ENCODE measurements at places on chromosomes 4 and X.

DNA sequence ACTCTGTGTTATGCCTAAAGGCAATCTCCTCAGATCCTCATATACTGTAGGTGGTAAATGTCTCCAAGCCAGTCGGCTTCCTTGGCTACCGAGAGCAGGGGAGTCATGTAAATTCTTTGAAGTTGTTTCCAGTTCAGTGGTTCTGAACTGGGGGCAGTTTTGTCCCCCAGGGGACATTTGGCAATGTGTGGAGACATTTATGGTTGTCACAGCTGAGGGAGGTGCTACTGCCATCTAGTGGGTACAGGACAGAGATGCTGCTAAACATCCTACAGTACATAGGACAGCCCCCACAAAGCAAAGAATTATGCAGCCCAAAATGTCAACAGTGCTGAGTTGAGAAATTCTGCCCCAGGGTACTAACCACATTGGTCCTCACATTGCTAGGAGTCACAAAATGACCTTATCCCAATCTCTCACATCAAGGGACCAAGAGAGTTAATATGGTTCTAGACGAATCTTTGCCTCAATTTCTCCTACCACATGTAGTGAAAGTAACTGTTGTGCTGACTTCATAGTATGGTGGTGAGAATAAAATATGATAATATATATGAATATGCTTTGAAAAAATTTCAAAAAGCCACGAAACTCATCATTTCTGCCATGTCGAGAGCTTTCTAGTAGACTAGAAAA lies 104.4 kb upstream of the ARHGAP24 start:
- DNase-seq: no peak

DNA sequence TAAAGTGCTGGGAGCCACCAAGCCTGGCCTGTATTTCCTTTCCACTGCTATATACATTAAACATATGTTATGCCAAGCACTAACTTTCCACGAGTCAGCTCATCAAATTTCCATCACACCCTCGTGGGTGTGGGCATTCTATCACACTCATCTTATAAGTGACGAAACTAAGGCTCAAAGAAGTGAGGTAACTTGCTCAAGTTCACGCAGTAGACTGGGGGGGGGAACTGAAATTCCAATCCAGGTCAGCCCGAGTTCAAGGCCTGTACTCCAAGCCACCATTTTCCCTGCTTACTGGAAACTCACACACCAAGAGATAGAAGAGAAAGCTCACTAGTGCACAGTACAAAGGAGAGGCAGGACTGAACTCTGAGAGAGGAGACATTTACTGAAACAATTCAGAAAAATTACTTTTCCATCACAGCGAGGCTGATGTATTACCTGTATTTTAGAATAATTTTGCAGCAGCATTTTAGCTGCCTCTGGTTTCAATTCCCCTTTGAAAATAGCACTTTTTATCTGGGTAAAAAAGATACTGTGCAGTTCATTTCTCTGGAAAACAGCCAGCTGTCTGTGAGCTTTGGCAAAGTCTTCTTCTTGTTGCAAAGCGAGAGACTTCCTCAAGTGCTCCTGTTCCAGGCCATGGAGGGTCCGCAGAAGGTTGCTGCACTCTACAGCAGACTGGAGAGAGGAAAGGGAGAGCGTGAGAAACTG lies 76.8 kb downstream of the EVC2 start:
- DNase-seq: no peak

- no peak for DNase-seq
Measured at GRCh38 chr4:70671091-70671490, 4.8 kb upstream of the JCHAIN start.

DNA sequence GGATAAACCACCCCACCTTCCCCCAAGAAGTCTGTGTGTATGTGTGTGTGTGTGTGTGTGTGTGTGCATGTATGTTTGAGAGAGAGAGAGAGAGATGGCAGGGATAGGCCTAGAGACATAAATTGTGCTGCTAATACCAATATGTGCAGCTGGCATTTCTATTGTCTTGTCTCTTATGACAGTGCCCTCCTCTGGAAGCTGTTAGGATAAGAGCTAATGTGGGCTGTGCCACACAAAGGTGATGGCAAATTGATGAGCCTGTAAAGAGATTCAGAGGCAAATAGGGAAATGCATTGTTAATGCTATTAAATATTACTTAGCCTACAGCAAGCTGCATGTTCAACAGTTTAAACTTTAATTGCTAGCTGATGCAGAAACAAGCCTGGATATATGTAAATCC lies 332.0 kb downstream of the NKX6-1 start:
- no peak for DNase-seq

DNA sequence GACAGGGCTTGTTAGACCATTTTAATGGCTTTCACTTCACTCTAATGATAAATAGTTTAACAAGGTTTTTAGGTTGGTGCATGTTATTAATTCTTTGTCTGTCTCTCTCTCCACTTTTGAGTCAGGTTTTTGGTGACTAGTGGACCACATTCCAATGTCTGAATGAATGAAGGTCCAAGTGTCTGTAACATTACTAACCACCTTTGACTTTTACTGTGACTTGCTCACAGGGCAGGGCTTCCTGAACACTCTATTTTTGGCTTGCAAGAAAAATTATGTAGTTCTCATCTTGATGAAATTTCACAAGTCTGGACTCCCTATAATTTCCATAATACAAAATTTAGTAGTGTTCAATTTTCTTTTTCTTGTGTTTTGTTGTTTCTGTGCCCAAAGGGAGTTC lies 78.9 kb upstream of the BMPR1B start:
- no peak for DNase-seq

DNA sequence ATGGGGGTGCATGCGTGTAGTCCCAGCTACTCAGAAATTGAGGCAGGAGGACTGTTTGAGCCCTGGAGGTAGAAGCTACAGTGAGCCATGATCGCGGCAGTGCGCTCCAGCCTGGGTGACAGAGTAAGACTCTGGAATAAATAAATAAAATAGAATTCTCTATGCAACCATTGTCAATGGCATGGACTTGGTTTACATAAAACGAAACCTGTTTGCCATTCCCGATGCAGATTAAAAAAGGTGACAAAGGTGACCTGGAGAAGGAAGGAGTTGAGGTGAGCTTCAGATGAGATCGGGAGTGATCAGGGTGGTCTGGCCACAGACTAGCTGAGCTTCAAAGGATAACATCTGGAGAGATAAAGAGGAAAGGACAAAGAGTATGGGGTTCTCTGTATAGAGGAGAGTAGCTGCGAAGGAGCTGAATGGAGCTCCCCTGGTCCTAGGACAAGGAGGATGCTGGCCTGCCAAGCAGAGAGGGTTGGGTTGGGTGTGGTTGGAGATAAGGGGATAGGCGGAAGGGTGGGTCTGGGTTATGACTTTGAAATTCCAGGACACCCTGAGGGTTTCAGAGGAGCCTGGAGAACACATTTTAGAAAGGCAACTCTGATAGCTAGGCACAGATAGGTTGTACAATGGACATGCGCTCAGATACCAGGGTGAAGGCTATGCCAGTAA lies 98.6 kb downstream of the RBM47 start:
- DNase-seq: no peak

DNA sequence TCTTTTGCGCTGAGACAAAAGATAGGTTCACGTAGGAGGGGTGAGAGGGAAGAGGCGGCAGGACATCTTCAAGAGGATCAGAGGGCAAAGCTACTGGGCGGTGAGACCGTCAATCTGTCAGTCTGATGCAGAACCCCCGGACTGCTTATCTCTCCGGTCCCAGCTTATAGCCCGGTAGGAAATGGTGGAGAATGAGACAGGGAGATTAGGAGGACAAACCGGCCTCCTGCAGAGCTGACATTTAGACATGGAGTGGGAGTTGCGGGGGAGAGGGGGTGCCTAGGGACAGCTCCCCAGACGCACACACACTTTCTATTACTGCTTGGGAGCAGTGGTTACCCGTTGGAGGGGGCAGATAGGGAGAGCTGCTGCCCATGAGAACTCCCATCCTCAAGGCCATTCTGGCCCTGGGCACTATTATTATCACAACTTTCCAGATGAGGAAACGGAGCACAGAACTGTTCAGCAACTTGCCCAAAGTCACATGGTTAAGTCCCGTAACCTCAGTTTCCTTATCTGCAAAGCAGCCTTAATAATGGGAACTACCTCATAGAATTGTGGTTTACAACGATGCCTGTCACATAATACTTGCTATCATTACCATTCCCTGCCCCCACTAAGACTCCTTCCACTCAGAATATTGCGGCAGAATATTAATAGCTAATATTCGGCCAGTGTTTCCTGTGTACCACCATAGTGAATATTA lies 1.1 kb upstream of the HDAC6 start:
- no peak for DNase-seq

- no peak for DNase-seq
Measured at GRCh38 chrX:28491941-28492340, 95.3 kb upstream of the IL1RAPL1 start.

DNA sequence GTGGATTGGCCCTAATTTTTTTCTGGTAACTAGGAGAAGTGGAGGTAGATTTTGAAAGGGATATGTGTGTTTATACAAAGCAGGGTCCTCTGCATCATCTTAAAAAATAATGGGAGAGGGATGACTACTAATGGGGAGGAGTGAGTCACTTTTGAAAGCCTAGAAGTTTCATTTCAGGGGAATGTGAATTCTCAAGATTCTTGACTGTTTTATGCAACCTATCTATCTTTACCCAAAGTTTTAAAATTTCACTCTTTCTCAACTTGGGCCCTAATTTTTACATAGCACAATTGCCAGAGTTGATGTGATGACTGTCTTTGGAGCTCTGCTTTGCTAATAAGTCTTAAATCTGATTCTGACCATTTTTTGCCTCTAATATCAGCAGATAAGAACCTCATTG lies 445.2 kb downstream of the GRXCR1 start:
- DNase-seq: no peak

- DNase-seq: no peak
Measured at GRCh38 chrX:29671421-29671820, 543.9 kb upstream of the MAGEB2 start.

- no peak for DNase-seq
Measured at GRCh38 chrX:33207056-33207455, 4.3 kb downstream of the DMD start.

DNA sequence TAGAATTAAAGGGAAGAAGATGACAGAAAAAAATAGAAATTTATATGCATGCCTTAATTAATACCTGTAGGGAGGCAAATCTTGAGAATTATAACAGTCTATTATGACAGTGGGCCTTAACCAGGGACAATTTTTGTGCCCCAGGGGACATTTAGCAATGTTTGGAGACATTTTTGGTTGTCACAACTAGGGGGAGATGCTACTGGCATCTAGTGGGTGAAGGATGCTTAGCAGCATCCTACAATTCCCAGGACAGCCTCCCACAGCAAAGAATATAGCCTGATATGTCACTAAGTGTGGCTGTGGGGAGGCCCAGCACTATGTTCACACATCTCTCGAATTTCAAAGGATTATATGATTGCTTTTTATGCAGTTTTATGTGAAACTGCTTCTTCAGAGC lies 10.5 kb downstream of the GPR82 start:
- no peak for DNase-seq

- no peak for DNase-seq
Measured at GRCh38 chr4:122542411-122543236, 78.2 kb downstream of the IL21 start.

DNA sequence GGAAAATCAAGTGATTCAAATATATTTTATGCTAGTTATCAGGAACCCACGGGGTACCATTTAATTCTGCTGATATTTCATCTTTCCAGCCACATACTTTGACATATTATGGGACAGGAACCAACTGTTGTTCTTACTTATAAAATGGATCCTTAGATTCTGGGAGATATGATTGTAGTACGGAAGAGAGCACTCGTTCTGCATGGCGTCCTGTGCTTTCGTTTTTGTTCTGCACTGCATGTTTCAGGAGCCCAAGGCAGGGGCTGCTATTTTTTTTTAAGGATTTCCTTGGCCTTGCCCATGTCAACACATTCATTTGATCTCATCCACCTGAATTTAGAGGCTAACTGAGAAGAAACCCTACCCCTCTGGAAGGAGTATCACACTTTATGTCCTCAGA lies 245.5 kb upstream of the TLL1 start:
- no peak for DNase-seq

DNA sequence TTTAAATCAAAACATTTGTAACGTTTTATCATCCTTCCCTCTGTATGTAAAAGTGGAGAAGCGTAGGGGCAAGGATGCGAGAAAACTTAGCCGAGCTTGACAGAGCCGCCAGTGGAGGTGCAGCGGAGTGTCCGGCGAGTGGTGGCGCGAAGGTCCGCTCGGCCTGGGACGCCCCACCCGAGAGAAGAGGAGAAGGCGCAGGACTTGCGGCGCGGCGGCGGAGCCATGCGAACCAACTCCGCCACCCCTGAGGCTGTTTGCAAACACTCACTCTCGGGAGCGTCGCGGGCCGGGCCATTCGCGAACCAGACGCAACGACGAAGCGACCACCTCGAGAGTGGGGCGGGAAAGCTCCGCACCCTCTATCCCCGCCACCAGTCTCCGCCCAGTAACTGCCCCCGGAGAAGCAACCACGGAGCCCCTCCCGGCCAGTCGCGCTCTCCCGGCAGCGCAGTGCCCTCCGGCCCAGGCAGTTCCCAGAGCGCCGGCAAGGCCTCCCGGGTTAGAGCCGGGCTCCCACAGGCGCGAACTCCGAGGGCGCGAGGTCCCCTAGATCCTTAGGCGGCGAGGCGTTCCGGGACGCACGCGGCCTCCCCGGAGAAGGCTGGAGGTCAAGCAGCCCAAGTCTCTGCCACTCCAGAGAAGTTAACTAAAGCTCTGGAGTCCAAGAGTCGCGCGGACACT lies 2.3 kb upstream of the MAB21L2 start:
- no peak for DNase-seq

All from activated gamma-delta T cell treated with Interleukin-2 at 50 U/mL for 16 hours (primary cell).